ENCODE measurements at places on chromosomes 4 and X.

DNA sequence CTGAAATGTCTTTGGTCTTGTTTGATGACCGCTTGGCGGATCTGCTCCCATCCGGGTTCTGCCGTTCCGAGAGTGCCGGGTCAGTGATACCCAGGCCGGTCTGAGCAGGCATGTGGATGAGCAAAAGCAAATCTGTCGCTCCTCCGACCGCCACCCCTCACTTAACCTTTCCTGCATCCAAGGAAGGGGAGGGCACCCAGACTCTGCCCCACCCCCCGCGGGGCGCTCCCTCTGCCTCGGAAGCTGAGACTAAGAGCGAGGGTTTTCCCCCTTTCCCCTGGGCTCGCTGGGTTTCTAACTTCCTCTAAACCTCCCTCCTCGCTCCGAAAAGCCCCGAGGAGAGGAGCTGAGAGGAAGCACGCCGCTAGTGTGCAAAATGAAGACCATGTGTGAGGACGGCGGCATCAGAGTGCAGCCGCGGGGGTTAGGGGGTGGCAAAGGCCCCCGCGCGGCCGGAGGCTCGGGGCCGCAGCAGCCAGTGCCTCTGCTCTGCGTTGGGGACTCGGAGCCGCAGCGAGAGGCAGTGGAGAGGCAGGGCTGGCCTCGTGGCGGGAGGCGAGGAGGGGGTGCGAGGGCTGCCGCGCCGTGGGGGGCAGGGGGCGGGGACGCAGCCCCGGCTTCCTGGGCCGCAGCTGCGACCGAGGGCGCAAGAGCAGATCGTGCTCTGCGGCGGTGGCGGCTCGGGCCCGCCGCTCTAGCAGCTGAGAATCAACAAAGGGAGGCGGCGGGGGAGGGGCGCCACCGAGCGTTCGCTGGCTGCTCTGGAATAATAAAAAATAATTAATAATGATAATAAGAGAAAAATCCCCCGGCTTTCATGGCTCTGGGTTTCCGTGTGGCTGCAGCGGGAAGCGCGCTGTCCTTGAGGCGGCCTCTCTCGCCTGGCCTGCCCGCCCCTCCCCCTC lies 55.8 kb upstream of the BCOR start:
- peak; percentile 62 for DNase-seq

DNA sequence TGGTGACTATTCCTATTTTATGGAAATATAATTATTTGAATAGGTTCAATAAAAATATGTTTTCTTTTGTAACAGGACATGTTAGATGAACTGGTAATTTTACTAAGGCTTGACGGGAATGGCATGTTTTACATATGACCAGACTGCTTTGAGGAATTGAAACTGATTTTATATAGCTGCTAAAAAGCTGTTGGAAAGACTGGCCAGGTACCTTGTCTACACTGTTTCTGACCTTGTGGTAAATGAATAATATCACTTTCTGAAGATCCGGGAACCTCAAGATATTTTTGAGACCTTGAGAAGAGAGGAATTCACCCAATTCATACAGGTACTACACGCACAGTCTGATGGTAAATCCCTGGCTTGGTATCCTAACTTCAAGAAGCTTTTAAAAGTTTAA lies 42.1 kb upstream of the USP46 start:
- no peak for DNase-seq

- no peak for DNase-seq
Observed at GRCh38 chrX:48071986-48072605, 656 bp upstream of the ZNF630 start.

DNA sequence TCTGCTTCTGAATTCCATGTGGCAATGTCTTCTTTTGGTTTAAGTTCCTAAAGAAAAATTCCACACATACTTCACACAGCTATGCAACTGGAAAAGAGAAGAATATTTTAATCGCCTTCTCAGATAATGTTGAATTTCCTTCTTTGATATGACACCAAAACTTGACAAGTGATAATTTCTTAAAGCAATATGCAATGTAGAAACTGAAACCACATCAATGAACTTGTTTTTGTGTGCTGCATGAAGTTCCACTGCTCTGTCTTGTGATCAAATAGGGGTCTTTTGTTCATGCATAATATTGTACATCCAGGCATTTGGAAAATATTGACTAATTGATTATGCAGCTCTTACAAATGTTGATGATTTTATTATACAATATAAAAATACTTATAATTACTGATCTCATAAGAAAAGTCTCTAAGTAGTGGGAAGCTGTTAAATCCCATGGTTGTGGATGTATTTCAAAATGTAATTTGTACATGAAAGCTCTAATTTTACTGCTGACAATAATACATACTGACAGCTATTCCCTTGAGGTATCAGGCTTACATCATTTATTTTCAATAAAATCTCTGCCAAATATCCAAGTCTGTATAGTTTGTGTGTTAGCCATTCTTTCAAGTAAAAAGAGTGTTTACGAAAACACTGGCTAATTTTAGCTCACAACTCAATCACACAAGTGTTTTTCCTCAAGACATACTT lies 56.5 kb downstream of the AGA start:
- no peak for DNase-seq

DNA sequence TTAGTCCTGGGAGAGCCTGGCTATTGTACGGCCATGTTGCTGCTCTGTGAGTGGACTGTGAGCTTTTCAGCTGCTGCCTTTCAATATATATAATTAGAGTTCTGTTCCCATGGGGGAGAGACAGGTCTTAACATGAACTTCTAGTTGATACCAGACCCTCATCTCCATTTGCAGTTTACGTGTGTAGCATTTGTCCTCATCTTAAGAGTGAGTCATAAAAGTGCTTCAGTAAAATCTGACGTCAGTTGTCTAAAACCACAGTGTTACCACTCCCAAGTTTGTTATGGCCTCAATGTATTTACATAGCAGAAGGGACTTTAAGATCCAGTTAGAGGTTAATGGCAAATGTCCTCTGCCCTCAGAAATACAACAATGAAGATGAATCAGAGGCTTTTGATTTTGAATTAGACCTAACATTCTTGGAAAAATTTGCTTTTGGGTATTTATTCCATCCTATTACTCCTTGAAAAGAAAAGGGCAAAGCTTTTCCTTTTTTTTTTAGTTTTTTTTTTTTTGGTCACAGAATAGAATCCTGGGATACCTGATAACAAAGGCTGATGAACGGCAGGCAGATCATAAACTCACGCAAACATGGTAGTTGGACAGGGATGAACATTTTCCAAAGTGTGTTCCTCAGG lies 38.6 kb downstream of the PHOX2B start:
- no peak for DNase-seq
